ENCODE measurements at places on chromosomes 3 and 15.
A peak's percentile ranks its signal among the peaks of the same experiment; 100 is the strongest.

DNA sequence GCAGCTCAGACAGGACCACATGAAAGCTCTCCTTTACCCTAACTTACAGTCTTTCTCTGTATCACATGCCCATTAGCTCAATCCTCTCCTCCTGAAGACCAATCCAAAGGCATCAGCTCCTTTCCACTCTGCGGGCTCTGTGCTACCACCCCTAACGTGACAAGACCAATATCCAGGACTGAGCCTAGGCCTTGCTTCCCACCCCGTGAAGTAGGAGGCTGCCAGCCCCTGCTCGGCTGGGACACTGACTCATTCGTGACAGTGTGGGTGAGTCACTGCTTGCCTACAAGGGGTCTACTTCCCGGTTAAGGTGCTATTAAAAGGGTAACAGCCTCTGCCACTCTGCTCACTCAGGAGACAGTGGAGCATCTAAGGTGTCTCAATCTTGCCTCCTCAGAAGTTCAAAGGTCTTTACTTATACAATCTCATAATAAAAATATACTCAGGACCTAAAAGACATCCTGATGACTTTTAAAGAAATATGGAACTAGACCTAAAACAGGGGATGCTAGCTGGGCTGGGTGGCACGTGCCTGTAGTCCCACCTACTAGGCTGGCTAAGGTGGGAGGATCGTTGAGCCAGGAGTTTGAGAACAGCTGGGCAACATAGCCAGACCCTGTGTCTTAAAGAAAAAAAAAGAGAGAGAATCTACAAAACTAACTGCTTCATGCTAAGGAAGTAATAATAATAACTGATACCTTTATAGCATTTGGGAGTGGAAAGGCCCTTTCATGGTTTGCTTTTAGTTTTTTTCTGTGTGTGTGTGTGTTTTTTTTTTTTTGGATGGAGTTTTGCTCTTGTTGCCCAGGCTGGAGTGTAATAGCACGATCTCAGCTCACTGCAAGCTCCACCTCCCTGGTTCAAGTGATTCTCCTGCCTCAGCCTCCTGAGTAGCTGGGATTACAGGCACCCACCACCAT is 55.0 kb downstream of the TMEM44 start:
- peak; percentile 8 for DNase-seq

DNA sequence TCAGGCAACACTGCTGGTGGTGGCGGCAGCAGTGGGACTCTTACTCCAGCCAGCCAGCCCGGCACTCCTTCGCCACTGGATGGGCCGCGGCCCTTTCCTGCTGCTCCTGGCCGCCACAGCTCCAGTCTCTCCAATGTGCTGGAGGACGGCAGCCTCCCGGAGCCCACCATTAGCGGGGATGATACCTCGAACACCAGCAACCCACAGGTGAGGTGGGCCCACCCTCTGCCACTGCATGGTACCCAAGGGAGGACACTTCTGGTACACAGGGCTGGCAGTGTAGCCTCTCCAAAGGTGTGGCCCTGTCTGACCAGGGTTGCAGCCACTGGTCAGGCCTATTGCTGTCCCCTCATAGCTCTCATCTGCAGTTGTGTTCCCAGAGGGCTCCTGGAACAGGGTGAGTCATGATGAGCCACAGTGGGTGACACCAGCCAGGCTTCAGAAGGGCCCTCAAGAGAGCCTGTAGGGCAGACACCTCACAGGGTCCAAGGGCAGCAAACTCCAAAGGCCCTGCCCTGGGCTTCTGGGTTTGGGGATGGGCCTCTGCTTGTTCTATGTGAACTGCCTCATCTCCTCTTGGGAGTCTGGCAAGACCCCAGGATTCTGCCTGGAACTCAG is 20.8 kb downstream of the NBEAL2 start:
- no peak for DNase-seq

DNA sequence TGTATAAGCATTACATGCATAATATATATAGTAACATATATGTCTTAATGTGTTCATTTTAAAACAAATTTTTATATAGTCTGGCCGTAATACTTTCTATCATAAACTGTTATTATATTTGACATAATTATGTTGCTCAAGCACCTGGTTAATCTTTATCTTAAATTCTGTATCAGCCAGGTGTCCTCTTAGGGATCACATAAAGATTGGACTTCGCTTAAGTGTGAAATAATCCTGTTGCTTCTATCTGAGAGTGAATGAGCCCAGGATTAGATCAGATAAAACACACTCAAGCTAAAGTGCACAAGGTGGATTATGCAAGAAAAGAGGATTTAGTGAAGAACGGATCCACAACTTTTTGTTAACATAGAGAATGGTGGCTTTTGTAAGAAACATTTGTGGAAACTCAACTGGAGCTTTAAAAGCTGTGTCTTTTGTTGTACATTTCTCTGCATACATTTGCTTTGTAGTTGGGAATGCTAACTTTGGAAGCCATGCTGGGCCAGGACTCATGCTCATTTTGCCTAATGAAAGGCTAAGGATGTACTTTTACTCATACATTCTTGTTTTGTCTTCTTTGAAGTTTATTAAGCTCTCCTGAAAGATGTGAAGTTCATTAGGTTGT is 437.8 kb downstream of the ZIC1 start:
- DNase-seq, result no peak

DNA sequence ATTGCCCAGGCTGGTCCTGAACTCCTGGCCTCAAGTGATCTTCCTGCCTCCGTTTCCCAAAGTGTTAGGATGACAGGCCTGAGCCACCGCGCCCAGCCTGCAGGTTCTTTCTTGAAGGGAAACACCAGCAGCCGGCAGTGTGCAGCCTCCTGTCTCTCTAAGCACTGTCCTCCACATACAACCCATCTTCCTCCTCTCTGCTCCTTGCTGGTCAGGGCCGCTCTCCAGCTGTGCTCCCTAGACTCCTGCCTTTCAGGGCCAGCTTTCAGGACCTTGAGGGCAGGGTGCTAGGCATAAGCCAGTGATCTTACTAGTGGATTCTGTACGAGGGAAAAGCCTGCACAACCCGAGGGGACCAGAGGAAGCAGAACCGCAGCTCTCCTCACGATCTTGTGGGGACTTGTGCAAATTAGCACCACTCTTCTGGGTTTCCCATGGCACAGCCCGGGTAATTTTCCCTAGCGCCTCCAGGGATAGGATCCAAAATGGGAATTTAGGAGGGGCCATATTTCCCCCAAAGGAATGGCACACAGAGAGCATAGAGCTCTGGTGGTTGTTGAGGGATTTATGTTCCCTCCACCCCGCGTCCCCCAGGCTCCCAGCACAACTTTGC is 18.2 kb upstream of the CORO2B start:
- no peak for DNase-seq

DNA sequence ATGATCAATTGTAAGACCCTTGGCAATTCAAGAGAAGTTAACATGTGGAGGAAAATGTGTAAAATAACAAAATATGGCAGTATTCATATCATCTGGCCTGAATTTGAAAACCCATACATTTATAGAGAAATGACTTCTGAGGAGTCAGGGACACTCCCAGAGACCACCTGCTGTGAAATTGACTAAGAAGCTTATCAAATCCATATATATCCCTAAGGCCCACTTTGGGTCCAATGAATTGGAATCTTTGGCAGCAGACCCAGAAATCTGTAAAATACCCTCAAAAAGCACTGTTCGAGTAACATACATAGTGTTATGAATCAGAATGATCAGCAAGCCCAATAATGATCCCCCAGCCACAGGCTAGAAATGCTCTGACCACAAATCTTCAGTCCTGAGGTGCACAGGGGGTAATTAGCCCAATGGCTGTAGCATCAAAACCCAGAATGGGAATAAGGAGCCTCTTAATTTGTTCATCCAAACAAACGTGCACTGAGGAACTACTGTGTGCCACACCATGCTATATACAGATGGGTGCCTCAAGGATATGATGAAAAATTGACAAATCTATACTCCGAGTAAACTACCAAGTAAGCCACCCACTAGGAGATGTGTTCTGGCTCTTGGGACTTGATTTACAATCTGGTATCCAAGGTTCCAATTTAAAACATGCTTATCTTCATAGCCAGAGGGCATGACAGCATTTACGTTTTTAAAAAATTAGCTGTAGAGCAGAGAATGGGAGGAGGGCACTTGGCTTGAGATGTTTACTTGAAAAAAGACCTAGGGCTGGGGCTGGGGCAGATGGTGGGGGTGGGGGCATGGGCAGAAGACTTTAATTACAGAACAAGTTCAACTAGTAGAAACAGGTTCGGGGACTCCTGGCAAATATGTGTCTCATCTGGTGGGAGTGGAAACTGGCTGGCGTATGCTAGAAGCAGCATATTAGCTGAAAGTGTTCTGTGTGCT is 9.1 kb upstream of the ARHGEF3 start:
- no peak for DNase-seq

Data from stimulated activated CD4-positive, alpha-beta T cell treated with anti-CD3 and anti-CD28 coated beads, Interleukin-12 subunit alpha, Interleukin-12 subunit beta, amount 100 ng/mL, for 24 hours (primary cell).